ENCODE measurements at places on chromosomes 4 and X. TPM values are rescaled to one million over a fixed set of nuclear protein-coding genes. Genes with fewer than 3 reads are reported as not detected.

GRCh38 chr4:152607178-152607577 is 71.3 kb upstream of the FBXW7 start:
- DNase-seq, result no peak

FATE1 gene
- total RNA-seq, result not detected

- DNase-seq, result no peak
Observed at GRCh38 chr4:6027392-6027791, 9.2 kb upstream of the C4orf50 start.

MED14 gene
- 66.7 TPM for total RNA-seq

GRCh38 chr4:74109116-74109869 is 10.3 kb upstream of the CXCL2 start:
- no peak for DNase-seq

DNA sequence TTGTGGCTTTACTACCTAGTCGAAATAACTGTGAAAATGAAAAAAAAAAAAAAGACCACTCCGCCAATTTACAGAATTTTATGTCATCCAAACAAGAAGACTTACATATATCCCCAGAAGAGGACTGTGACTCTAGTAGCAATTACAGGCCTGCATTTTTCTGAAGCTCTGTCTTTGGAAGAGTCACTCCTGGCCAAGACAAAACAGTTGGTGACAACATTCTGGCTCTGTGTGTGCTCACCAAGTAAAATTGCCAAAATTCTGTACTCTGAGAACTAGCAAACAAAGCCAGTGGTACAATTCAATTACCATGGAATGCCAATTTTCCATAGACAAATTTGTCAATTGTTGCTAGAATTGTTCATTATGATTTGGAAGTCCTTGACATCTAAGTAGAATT is 311.1 kb downstream of the PDGFC start:
- DNase-seq, result no peak

Measured in urinary bladder (tissue), 4 donors.